ENCODE measurements at places on chromosomes 6 and 20.

GRCh38 chr20:19583532-19584175 is 174.4 kb upstream of the RIN2 start:
- peak; percentile 2 for DNase-seq

- no peak for DNase-seq
Measured at GRCh38 chr6:56643379-56644089, 845 bp upstream of the DST start.

GRCh38 chr6:34859951-34860350 is 27.9 kb downstream of the TAF11 start:
- no peak for DNase-seq

- DNase-seq: no peak
Measured at GRCh38 chr6:117072134-117072533, 193.2 kb upstream of the VGLL2 start.

GRCh38 chr6:40722553-40723258 is 135.5 kb upstream of the LRFN2 start:
- no peak for DNase-seq

GRCh38 chr20:45059022-45059728 is 41.8 kb downstream of the KCNS1 start:
- no peak for DNase-seq

- DNase-seq: no peak
Measured at GRCh38 chr6:141123049-141123448, 1009.7 kb upstream of the GJE1 start.

DNA sequence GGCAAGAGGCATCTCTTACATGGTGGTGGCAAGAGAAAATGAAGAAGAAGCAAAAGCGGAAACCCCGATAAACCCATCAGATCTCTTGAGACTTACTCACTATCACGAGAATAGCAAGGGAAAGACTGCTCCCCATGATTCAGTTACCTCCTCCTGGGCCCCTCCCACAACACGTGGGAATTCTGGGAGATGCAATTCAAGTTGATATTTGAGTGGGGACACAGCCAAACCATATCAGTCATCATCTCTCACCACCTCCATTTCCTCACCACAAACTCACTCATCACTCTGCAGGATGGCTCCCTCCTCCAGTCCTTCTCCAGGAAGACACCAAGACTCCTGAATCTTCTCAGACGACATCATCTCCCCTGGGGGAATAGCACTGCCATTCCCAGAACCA is 25.8 kb upstream of the SLC16A10 start:
- no peak for DNase-seq

GRCh38 chr6:130437961-130438360 is 72.1 kb downstream of the TMEM200A start:
- DNase-seq: no peak

DNA sequence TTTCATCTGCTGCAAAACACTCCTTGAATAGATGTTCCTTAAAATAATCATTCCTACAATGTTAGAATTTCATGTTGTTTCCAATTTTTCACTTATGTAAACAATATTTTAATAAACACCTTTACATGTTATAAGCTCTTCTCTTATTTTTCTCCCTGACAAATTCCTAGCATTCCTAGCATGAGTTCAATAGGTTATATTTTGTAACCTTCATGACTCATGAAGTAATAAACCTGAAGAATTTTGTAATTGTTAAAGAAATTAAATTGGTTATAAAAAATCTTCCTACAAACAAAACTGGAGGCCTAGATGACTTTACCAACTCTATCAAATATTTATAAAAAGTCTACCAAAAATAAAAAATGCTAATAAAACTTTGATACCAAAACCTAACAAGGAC is 66.3 kb downstream of the NT5E start:
- DNase-seq: no peak

DNA sequence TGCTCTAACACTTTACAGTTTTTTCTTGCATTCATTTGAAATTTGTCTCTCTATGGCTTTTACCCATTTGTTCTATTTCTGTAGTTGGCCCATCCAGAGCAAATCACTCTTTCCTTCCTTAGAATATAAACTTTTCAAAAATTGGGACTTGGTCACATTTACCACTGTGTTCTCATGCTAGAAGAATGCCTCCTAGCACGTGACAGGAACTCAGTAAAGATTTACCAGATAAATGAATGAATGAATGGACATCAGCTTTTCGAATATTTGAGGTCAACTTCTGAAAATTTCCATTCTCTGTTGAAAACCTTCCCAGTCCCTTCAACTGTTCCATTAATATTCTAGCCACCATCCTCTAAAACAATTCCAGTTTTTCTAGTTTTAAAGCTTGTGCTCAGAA is 294.5 kb downstream of the CD83 start:
- DNase-seq: no peak

DNA sequence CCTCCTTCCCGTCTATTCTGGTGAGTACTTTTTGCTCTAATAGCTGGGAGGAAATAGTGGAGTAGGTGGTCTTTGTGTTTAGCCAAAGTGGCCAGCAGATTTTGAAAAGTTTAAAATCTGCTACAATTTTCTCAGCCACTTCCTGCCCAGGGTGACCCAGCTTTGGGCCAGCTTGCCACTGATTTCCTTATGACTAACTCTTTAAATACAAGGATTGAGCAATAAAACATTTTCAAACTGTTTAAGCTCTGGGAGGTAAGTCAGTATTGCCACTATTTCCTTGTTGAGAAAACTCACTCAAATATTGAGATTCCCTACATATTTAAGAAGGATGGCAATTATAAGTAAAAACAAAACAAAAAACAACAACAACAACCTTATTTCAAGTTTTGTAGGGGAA is 54.5 kb downstream of the TRMT11 start:
- DNase-seq: no peak

GRCh38 chr6:142182004-142182403 is 34.9 kb downstream of the VTA1 start:
- DNase-seq: no peak

GRCh38 chr6:72216222-72217068 is 330.1 kb downstream of the RIMS1 start:
- no peak for DNase-seq

- DNase-seq: no peak
Measured at GRCh38 chr20:47228654-47229053, 127.8 kb downstream of the ZMYND8 start.

DNA sequence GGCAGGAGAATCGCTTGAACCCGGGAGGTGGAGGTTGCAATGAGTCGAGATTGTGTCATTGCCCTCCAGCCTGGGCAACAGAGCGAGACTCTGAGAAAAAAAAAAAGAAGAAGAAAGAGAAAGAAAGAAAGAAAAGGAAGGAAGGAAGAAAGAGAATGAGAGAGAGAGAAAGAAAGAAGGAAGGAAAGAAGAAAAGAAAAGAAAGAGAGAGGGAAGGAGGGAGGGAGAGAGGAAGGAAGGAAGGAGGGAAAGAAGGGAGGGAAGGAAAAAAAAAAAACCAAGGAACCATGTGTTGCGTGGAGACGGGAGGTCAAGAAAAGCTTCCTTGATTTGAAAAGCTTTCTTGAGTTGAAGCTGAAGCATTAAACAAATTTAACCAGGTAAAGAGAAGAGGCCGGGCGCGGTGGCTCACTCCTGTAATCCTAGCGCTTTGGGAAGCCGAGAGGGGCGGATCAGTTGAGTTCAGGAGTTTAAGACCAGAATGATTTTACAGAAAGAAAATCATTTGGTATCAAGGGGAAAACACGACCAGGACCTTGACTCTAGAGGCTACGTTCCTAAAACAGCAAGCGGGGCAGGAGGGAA is 90.5 kb upstream of the PRSS16 start:
- DNase-seq: no peak

- DNase-seq: no peak
Measured at GRCh38 chr6:939526-940252, 246.8 kb upstream of the EXOC2 start.

GRCh38 chr6:109236115-109237076 is 141.1 kb downstream of the CEP57L1 start:
- no peak for DNase-seq

DNA sequence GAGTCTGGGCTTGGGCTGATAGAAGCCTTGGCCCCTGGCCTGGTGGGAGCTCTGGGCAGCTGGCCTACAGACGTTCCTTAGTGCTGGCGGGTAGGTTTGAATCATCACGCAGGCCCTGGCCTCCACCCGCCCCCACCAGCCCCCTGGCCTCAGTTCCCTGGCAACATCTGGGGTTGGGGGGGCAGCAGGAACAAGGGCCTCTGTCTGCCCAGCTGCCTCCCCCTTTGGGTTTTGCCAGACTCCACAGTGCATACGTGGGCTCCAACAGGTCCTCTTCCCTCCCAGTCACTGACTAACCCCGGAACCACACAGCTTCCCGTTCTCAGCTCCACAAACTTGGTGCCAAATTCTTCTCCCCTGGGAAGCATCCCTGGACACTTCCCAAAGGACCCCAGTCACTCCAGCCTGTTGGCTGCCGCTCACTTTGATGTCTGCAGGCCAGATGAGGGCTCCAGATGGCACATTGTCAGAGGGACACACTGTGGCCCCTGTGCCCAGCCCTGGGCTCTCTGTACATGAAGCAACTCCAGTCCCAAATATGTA is 957 bp upstream of the VEGFA start:
- DNase-seq: no peak

- no peak for DNase-seq
Measured at GRCh38 chr20:22569353-22569752, 15.0 kb downstream of the FOXA2 start.

DNA sequence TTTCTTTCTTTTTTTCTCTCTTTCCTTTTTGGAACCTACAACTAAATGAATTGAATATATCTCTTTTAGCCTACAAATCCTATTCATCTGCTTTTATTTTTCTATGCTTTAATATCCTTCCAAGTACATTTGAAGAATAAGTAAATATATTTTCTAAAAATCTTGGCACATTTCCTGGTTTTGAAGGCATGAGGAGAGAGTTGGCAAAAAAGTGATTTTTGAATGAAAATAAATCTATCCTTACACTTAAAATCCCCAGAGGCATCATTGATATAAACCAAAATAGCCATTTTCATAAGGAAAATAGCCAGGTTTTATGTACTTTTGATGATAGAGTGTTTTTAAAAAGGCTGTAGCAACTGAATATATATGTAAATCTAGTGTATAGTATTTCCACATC is 69.0 kb downstream of the SAMD5 start:
- DNase-seq: no peak

DNA sequence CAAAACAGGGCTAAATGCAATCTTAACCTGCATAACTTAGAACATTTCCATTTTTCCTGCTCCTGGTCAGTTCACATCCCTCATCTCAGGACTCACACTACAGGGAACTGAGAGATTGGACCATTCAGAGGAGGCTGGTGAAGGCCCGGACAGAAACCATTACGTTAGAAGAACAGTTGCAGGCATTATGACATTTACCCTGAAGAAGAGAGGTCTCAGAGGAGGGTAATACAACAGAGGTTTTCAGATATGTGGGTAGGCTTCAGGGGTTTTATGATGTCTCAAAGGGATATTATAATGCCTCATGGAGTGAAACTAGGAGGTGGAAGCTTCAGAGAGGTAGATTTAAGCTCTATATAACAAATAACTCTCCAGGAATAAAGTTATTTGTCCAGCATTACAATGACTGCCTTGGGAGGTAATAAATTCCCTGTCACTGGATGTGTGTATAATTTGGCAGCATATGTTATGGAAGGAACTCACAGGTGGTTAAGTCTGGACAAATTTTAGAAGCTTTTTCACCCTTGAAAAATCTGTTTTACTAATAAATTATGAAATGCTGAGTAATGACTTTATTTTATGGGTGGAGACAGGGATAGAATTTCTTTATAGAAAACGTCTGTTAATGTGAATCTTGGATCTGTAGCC is 36.7 kb upstream of the RIPOR2 start:
- no peak for DNase-seq

- no peak for DNase-seq
Measured at GRCh38 chr20:9147547-9148024, 78.7 kb downstream of the PLCB4 start.

DNA sequence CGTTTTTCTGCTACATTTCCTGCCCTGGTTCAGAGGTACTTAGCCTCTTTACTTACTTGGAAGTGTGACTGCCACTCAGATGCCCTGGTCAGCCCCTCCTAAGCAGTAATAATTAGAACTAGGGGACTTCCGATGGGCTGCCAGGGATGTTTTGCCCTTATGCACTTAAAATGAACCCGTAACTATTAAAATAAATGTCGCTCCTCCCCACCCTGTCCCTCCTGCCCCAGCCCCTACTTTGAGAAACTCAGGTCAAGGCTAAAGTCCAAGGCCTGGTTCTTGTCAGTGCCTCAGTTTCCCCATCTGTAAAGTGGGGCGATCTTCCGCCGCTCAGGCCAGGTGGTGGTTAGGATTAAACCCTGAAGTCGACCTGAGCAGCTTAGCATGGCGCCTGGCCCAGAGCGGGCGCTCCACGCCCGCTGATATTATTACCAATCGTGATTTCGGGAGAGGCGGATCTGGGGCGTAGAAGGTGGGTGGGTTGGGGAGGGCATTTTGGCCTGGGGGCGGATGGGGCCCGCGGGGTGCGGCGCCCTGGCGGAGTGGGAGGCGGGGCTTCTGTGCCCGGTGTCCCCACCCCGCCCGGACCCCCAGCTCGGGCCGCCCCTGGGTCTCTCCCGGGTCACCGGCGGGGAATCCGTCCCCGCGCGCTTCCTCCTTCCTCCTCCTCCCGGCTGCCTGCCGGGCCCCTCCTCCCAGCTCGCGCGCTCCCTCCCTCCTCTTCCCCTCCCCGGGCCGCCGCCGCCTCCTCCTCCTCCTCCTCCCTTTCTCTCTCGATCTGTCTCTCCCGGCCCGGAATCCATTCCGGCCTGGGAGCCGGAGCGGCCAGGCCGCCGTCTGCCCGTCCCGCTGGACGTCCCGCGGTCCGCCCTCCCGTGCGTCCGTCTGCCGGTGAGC is at the start of gene SRC:
Gene SRC (plus strand): TSS at position 802 of the 897 bp plus-strand sequence. CDS start 38,014 bp downstream, outside the sequence.
- DNase-seq: no peak

DNA sequence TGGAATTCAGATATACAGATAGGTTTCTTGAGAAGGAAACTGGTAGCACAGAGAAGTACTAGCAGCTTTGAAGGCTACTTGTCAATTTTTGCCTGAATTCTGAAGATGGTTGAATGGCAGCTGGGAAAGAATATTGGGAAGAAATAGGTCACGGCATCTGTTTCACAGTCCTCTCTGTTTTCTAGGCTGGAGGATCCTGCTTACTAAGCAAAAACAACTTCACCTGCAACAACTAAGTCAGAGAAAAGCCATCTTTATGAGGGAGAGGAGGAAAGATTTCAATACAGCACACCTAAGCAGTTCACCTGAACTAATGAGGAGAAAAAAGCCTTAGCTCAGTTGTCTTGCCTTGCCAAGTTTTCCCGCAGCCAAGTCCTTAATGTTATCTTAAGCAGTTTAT is 975.5 kb upstream of the EPHA7 start:
- DNase-seq: no peak

- no peak for DNase-seq
Measured at GRCh38 chr6:74857157-74857556, 348.7 kb downstream of the COL12A1 start.

GRCh38 chr6:29792123-29793035 is 35.2 kb upstream of the HLA-G start:
- peak; percentile 68 for DNase-seq

- no peak for DNase-seq
Measured at GRCh38 chr20:44301285-44301684, 9.7 kb downstream of the FITM2 start.

- no peak for DNase-seq
Measured at GRCh38 chr6:75070244-75070643, 135.6 kb downstream of the COL12A1 start.

GRCh38 chr6:138981416-138981815 is 6.6 kb downstream of the REPS1 start:
- no peak for DNase-seq

All from activated gamma-delta T cell treated with anti-CD3 and anti-CD28 coated beads, Interleukin-2, amount 50 U/mL, for 16 hours (primary cell).